ENCODE measurements at places on chromosomes 4 and X.

DNA sequence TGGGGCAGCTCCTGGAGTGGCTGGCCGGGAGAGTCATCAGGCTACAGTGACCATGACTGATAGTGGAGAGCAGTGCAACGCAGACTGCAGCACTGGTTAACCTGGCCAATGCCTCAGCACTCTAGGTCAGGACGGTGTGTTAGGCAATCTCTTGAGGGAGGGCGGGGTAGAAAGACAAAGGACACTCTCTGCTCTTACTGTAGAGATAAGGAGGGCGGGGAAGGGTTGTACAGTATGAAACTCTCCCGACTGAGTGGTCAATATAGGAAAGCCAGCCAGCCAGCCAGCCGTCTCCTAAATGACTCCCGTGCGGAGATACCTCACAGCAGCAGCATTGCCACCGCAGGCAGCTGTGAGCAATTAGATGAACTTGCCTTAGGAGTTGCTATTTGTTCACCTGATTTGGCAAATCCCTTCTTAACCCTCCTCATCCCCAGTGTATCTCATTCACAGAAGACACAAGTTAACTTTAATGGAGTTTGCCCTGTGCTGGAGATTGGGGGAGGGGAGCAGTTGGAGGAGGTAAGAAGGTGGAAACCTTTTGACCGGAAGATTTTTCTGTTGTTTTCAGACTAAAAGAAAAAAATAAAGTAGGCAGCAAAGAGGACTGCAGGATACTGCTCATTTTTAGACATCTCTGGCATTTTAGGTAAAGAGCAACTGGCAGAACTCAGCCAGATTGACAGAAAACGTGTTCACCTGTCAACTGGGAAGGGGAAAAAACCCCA is 330.5 kb downstream of the HNRNPD start:
- DNase-seq = no peak

DNA sequence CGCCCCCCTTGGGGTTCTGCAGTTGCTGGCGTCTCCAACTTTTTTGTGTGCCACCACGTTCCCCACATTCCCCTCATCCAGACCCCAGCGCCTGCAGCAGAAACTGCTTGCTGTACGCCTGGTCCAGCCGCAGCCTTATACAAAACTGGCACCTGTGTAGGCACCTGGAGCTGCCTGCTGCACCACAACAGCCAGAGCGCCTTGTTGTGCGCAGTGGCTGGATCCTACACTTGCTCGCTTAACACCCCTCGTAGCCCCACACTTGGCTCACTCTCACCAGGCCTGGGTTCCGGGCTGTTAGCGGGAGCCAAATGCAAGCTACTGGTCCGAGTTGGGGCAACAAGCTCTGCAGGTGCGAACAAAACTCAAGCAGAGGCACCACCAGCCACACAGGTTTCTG is 136.8 kb downstream of the TECRL start:
- DNase-seq = no peak

- DNase-seq = no peak
These were observed 568 bp downstream of the FHDC1 start for GRCh38 chr4:152936446-152937335.

DNA sequence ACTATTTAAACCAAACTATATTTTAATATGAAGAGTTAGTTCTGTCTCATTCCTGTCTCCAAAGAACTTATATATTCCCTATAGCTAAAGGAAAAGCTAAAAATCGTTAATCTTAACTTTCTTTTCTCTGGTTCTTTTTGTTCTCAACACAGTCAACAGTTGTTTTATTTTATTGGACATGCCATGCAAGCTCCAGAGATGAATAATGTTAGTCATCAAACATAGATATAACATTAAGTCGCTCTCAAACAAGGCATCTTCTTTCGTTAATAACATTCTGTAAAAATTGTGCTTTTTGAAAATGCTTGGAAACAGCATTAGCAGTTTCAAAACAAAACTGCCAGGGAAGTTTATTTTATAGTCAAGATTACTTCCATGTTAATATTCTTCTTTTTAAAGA is 117.9 kb upstream of the GPM6A start:
- DNase-seq = no peak

DNA sequence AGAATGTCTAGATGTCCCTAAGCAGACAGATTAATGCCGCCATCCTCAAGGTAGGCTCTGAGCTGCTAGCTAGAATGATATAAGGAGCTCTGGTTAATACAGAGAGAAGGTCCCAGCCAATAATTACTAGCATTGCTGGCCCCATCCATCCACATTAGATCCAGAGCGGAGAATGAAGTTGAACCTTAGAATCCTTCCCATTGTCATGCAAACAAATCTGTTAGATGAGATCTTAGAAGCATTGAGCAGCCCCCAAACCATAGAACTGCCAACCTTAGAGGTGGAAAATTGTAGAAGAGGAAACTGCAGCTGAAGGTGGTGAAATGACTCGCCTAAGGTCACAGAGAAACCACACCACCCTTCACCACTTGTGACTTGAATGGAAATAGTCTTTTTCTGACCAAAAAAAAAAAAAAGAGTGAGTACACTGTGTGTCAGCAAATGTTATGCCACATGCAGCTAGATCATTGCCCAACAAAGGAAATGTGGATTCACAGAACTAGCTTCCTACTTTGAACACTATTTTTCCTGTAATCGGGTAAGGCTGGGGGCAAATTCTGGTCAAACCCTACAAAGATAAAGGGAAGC is 162.1 kb downstream of the SMIM20 start:
- peak; percentile 18 for DNase-seq

- DNase-seq = no peak
These were observed 60.9 kb downstream of the AASDH start for GRCh38 chr4:56326363-56326762.

GRCh38 chr4:117334451-117335188 is 249.2 kb upstream of the TRAM1L1 start:
- no peak for DNase-seq

DNA sequence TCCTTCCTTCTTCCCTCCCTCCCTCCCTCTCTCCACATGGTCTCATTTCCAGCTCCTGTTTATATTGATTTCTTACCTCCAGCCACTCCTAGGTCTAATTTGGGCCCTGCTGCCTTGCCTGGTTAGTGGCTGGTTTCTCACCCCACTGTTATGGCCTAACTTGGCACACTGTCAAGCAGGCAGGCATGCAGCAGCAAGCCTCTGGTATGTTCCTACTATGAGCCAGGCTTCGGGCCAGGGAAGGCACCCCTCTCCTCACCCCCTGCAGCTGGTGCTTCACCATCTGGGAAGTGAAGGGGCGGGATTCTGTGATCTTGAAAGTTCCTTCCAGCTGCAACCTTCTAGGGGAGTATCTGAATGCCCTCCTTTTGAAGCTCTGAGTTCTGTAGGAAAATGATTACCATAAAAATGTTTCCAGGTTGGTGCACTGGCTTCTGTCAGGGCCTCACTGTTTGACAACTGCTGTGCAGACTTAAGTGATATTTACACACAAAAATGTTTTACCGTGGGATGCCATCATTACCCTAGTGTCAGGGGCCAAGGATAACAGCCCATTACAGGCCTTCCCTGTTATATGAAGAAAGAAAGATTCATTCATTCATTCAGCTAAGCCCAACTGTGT is 10.1 kb upstream of the VMA21 start:
- DNase-seq = no peak

GRCh38 chrX:5057786-5058185 is 1170.9 kb downstream of the NLGN4X start:
- DNase-seq = no peak

GRCh38 chrX:41153448-41153847 is 68.2 kb downstream of the USP9X start:
- DNase-seq = no peak

GRCh38 chr4:72779241-72779640 is 210.2 kb upstream of the ADAMTS3 start:
- DNase-seq = no peak

GRCh38 chrX:44731160-44731559 is 112.7 kb upstream of the DUSP21 start:
- DNase-seq = no peak

DNA sequence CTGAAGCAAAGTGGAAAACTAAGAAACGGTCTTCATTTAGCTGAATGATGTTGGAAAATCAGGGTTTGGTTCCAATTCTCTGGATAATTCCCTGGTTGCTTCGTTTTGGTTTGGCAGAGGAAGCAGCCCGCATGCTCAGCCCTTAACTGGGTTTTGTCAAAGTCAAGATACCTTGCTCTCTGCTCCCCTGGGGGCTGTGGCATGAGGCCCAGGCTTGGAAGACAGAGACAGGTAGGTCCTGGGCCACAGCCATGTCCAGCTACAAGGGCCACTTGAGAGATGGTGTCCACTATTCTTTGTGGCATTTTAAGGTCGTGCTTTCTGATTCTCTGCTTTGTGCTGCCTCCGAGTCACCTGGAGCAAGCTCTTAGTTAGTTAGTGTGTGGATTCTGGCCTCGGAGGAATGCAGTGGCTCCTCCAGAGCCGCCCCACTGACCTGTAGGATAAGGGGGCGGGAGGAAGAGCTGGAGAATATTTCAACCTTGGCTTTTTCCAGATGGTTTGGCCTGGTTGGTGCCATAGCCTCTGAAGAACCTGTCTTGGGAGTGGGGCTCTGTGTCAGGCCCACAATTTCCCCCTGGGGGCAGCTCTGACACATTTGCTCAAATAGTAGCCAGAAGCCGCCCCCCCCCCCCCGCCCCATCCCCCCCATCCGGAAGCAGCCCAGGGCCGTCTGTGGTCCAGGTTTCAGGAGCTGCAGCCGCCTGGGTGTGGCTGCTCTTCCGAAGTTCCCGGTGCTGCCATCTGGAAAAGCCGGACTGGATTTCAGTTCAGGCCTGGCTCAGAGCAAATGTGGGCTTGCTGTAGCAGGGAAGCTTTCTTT is 147.1 kb downstream of the NHS start:
- DNase-seq = no peak

DNA sequence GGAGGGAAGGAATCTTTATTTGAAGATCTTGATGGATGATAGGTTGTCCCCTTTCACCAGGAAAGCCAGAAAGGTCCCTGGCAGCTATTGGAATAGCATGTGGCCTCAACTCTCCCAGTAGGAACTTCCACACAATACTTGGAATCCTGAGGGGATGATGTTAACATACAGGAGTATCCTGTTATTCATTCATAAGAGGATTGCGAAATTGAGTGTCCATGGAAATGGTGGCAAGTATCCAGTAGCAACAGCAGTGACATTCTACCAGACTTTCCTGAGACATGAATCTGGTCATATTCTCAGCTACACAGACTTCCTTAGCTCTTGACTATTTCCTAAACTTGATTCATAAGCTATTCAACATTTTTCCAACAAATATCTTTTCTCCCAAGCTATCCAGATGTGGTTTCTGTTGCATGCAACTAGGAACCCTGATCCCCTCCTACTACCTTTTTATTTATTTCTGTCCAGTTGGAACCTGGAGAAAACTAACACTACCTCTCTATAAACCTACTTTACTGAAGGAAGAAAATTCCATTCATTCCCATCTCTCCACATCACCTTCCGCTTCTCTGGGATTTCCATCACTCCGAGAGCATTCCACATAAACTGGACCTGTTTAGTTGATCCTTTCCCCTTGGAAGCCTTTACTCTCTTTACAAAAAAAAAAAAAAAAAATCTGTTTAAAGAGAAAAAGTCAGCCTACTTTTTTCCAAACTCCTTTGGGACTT is 101.8 kb downstream of the ANXA5 start:
- DNase-seq = peak; percentile 5

- no peak for DNase-seq
These were observed 54.8 kb downstream of the C4orf51 start for GRCh38 chr4:145734576-145735346.

DNA sequence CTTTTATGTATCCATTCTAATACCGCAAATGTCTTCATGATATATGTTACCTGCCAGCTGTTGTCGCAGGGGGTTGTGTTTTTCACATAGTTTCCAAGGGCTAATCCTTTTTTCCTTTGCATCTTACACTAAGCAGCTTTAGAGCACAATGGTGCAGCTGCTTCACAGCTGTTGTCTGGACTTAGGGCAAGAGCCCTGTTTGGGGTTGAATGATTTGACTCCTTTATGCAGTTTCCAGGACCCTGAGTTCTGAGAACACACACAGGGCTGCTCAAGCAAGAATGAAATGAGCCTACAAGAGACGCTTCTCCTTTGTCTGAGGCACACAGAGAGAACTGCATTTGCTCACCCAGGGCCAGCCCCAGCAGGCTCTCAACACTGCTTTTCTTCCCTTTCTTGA is 20.2 kb downstream of the CCNG2 start:
- no peak for DNase-seq

DNA sequence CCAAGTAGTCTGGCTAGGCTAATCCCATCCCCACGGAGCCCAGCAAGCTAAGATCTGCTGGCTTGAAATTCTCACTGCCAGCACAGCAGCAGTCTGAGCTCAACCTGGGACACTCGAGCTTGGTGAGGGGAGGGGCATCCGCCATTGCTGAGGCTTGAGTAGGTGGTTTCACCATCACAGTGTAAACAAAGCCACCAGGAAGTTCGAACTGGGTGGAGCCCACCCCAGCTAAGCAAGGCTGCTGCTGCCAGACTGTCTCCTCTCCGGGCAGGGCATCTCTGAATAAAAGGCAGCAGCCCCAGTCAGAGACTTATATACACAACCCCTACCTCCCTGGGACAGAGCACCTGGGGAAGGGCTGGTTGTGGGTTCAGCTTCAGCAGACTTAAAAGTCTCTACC is 639.6 kb downstream of the IQCM start:
- no peak for DNase-seq
